ENCODE measurements at places on chromosomes 5 and 9.

- DNase-seq, result no peak
These were observed 24.2 kb downstream of the CCDC69 start for GRCh38 chr5:151199581-151200185.

GRCh38 chr9:93107825-93108161 is 11.8 kb downstream of the CARD19 start:
- no peak for DNase-seq

GRCh38 chr5:172322028-172322965 is 38.7 kb upstream of the UBTD2 start:
- DNase-seq, result no peak

DNA sequence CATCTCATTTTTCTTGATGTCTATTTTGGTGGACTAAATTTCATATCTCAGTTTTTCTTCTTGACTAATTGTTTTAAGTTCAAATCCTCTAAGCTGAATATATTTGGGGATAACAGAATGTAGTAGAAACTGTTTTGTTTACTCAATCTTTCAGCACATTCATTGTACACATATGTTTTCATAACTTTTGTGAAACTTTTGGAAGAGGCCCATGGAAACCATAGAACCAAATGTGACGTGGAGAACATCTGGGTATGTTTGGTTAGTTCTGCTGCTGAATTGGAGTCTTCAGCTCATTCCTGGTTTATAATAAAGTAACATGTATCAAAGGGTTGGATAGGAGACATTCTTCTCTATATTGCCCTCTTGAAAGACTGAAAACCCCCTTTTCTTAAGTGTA is 88.4 kb downstream of the CCDC171 start:
- DNase-seq, result no peak

GRCh38 chr9:77789891-77790290 is 141.8 kb upstream of the GNA14 start:
- DNase-seq, result no peak

GRCh38 chr5:39448506-39449128 is 23.8 kb upstream of the DAB2 start:
- DNase-seq, result no peak

GRCh38 chr5:27252911-27253310 is 214.5 kb upstream of the CDH9 start:
- DNase-seq, result no peak

GRCh38 chr5:89213573-89213972 is 330.6 kb upstream of the MEF2C start:
- no peak for DNase-seq

DNA sequence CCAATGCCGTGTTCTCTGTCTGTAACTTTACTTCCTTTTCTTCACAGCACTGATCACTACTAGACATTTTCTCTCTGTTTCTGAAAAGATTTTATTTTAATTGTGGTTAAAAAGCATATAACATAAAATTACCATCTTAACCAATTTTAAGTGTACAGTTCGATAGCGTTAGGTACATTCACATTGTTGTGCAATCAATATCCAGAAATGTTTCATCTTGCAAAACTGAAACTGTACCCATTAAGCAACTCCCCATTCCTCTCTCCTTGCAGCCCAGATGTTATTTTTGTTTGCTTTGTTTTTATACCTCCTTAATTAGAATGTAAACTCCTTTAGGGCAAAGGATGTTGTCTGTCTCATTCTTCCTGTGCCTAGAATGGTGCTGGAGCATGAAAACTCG is 47.5 kb downstream of the COL27A1 start:
- DNase-seq, result no peak

DNA sequence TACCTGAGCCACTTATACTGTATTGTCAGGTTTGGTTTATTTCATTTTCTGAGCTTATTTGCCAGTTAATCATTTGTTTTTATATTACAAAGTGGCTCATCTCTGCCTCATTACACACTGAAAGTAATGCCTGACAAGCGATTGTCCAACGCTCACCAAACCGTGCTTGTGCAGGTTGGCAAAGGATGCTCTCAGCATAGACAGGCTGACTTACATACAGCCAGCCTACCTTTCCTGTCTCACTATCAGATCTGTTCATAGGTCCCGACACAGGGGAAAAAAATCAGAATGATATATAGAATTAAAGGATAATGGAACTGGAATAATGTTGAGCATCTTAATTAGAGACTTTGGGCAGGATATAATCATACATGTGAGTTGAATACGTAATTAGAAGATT is 739.7 kb upstream of the RIOK2 start:
- DNase-seq, result no peak

- DNase-seq, result no peak
These were observed 83.6 kb downstream of the ANKH start for GRCh38 chr5:14787801-14788579.

DNA sequence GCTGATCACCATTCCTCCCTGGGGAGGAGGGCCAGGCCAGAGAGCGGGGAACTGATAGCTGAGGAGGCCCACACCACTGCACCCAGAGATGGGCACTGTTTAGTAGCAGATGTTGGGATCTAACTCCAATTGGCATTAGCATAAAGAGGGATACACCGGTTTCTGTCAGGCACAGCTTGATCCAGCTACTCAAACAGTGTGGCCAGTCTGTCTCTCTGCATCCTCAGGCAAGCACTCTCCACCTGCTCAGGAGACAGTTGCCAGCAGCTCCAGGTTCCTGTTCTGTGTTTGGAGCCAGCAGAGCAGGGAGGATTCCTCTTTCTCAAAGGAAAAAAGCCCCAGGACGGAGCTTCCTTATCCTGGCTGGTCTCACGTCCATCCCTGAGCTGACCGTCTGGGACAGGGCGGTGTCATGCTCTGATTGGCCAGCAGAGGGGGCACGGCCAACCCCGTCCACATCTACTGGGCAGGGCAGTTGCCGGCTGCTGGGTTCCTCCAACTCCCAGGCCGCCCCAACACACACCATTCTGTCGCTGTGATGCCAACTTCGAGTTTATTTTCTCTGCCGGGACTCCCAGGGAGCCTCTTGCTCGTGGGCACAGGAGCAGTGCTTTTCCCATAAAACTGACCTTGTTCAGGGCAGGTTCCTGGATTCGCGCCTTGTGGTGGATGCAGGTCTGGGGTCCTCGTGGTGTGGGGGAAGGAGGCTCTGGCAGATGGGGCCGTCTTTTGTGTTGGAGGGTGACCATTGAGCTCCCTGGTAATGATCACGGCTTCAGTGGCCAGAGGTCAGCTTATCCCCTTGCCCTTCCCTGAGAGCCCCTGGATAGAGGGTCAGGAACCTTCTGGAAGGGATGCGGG is 47.9 kb downstream of the COL5A1 start:
- peak; percentile 27 for DNase-seq

GRCh38 chr9:134029248-134030226 is 4.3 kb downstream of the BRD3OS start:
- no peak for DNase-seq

DNA sequence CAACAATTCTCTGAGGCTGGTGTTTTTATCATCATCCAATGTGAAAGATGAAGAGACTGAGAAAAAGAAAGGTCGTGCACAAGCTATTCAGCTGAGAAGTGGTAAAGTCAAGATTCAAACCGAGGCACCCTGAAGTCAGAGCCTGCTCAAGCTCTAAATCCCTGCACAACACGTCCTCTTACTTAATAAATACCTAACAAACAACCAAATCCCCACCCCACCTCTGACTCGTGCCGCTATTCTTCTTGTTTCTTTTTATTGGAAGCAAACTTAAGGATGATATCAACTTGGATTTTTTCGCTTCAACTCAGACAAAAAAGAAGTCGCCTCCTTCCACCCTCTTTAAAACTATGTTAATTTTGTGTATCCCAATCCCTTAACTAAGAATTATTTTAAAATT is 140.2 kb downstream of the CEP120 start:
- no peak for DNase-seq

DNA sequence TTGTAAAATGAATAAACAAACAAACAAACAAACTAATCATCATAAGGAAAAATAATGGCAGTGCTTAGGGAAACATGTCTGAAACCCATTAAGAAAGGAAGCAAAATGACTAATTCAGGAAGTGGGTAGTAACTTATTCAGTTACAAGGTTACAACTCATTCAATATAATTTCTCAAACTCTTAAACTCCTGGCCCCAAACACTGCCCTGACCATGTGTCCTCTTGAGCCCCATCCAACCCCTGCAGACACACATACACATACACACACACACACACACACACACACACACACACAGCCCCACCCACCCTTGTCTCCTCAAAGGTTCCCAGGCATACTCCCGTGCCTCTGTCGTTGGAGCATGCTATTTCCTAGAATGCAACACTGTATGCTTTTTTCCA is 193.9 kb downstream of the SEC61B start:
- no peak for DNase-seq

DNA sequence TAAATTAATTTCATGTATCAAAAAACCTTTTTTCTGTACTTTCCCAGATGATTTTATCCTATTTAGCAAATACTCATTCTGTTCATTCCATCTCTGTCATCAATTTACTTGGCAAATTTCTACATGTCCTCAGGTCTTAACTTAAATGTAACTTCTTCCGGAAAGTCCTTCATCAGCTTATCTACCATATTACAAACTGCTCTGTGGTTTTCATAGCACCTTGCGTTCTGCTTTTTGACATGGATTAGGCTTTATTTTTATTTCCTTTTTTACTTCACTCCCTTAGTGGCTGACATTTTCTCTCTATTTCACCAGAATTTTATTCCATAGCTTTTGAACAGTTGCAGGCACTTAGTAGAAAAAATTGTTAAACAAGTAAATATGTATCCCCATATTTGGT is 1040.8 kb downstream of the TAF11L14 start:
- DNase-seq, result no peak

DNA sequence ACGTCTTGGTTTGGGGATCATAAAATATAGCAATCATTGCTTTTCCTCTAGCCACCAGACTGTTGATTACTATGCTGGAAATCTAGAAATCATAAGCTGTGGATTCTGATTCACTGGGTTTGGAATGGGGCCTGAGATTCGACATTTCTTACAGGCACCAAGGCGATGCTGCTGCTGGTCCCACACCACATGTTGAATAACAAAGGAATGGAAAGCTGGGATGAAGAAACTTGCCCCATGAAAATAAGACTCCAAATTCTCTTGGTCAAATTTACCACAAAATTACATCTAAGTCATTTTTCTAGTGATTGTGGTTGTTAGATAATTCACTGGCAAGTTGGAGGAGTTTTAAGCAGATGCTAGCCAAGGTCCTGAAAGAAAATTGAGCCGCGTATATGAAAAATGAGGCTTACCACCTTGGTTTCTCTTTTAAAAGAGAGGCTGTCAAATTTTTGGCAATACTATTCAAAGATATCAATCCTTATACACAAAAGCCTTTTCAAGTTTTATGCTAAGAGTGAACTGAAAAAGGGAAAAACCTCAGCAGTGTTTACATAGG is 23.0 kb upstream of the MEIKIN start:
- DNase-seq, result no peak

DNA sequence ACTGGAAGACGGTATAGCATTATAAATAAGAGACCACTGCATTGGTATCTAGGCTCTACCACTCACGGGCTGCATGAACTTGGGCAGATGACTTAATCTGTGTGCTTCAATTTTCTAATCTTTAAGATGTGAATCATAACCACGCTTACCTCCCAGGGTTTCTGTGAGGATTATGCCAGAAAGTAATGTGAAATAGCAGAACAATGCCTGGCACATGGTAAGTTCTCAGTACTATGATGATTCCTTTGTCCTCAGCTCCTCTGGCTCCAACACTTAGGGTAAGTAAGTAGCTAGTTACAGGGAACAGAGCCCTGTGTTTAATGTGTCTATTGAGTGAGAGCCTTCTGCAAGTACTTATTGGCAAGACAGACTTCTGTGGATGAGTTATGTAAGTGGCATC is 31.1 kb downstream of the POU4F3 start:
- DNase-seq, result no peak

- DNase-seq, result no peak
These were observed 206.9 kb downstream of the COX7C start for GRCh38 chr5:86824637-86825036.

DNA sequence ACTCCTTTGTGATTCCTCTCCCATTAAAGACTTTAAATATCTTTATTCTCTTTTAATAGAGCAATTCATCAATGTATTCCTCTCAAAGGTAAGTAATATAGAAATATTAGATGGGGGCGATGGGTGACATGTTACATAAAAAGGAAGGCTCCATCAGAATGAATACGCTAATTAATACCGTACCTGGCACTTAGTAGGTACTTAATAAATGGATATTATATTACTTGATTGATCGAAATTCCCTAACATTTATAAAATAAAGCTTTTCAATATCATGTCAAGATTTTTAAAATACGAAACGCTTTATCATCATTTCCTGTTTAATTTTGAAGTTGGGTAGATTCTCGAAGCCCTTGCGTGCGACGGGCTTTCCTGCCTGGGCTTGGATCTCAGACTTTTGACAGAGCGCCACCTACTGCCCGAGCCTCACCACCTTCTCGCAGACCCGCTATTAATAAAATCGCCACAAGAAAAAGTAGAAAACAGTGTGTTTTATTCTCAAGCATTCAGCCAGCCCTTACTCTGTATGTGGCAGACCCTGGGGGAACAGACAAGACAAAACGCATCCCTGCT is 99.4 kb downstream of the C5orf15 start:
- peak; percentile 94 for DNase-seq

GRCh38 chr9:3836011-3836410 is 310.2 kb upstream of the RFX3 start:
- DNase-seq, result no peak

DNA sequence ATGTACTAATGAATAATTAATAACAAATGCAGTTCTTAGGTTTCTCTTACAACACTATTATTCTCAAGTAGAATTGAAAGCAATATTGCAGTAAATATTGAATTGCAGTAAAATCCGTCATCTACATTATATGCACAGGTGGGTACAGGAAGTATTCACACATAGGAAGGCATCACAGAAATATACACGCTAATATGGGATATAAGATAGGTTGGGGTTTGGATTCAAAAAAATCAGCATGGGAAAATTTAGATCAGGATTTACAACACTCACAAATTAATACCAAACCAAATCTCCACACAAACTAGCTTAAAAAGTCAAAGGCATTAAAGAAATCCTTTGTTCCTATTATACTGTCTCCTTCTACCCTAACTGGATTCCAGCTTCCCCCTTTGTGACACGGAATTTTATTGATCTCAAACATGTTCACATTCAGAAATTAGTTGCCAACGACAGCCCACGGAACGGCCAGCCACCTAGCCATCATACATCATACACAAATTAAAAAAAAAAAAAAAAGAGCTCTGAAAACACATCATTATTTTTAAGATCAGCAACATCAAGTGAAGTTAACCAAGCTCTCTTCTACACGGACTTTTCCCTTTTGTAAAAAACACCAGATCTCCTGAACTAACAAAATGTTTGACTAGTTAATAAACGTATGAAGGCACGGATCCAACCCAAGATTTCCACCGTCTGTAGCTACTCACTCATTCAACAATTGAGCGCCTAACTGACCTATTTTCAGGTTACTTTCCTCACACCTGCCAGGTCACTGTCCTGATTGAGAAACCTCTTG is 2.2 kb downstream of the NR6A1 start:
- DNase-seq, result no peak

- DNase-seq, result no peak
These were observed 133.1 kb upstream of the SPDL1 start for GRCh38 chr5:169450464-169450863.

GRCh38 chr9:79662537-79662956 is 90.8 kb downstream of the TLE4 start:
- no peak for DNase-seq

Data from activated CD8-positive, alpha-beta T cell treated with anti-CD3 and anti-CD28 coated beads for 36 hours (primary cell).